ENCODE measurements at places on chromosomes 16 and 17.

DNA sequence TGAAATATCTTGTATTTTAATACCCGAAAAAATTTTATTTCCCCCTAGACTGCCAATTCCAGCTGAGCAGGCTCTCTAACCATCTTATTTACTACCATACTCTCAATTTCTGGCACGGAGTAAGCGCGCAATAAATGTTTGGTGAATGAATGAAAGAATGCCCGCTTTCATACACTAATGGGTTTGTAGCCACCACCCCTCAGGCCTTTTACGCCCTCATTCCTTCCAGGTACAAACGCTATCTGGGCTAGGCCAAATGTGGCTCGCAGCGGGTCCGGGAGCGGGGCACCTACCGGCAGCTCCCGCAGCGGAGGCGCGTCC lies 536 bp upstream of the PLD2 start:
- DNase-seq: no peak

DNA sequence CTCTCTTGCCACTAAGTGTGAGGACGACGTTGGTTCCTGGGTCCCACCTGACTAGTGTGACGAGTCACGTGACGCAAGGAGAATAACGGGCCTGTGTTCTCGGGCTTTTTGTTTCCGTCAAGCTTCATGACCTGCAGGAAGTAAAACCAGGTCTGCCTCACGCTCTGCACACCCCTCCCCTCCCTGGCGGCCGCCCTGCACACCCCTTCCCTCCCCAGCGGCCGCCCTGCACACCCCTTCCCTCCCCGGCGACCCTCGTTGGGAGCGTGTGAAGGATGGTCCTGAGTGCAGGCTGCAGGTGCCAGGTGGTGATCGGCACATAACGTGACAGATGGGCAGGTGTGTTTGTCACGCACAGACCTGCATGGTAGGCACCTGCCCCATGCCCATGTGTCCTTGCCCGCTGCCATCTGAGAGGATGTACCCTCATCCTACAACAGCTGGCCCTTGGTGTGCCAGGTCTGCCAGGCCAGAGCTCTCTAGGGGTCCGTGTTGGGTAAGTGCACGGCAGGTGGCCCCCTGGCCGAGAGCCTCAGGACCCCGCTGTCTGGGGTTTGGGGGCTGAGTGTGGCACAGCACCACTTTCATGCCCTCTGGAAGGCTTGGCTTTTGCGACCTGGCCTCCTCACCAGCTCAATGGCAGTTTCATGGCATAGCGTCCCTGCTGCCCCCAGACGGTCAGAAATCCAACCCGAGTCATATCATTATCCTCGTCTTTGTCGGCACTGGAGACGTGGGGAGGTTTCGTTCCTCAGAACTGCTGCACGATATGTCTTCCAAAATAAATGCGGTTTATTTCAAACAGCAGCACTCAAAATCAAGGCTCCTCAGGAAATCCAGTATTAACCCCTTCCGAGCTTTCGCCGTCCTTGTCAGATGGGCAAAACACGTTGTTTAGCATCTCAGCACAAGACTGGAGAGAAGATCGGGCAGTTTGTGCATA lies 191.8 kb upstream of the CHMP6 start:
- DNase-seq: no peak

DNA sequence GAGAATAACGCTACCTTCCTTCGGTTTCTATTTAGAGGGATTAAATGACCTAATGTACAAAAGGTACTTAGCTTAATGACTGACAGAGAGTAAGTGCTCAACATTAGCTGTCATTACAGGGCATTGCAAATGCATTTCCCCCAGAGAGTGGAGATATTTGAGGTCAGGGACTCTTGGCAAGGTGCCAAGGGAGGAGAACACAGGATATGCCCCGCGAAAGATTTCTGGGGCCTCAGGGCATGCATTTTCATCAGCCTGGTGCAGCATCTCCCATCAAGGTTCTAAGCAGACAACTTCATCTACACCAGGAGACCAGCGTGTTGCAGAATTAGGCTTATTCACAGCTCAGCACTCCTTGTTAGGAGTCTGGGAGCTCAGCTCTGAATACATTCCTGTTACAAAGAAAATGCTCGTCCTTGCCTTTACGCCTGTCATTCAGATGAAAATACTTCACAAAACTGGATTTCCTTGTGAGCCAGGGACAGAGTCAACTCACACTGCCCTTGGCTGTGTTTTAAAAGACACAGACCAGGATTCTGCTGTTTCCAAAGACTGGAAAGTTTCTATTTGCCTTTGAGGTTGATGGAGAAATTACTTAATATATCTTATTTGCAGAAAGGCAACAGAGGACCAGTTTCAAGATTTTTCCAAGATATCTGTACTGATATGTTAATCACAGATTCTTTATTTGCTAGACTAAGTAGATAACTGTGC lies 108.2 kb downstream of the VAT1L start:
- no peak for DNase-seq

GRCh38 chr16:53950677-53951076 lies 246.7 kb downstream of the FTO start:
- DNase-seq: no peak

- DNase-seq: no peak
Measured at GRCh38 chr17:21169496-21169895, 42.7 kb downstream of the DHRS7B start.

GRCh38 chr16:86087896-86088230 lies 188.9 kb downstream of the IRF8 start:
- DNase-seq: no peak

- no peak for DNase-seq
Measured at GRCh38 chr16:88045820-88046303, 94.6 kb downstream of the BANP start.

GRCh38 chr17:60902399-60902798 lies 224.7 kb downstream of the BCAS3 start:
- no peak for DNase-seq

DNA sequence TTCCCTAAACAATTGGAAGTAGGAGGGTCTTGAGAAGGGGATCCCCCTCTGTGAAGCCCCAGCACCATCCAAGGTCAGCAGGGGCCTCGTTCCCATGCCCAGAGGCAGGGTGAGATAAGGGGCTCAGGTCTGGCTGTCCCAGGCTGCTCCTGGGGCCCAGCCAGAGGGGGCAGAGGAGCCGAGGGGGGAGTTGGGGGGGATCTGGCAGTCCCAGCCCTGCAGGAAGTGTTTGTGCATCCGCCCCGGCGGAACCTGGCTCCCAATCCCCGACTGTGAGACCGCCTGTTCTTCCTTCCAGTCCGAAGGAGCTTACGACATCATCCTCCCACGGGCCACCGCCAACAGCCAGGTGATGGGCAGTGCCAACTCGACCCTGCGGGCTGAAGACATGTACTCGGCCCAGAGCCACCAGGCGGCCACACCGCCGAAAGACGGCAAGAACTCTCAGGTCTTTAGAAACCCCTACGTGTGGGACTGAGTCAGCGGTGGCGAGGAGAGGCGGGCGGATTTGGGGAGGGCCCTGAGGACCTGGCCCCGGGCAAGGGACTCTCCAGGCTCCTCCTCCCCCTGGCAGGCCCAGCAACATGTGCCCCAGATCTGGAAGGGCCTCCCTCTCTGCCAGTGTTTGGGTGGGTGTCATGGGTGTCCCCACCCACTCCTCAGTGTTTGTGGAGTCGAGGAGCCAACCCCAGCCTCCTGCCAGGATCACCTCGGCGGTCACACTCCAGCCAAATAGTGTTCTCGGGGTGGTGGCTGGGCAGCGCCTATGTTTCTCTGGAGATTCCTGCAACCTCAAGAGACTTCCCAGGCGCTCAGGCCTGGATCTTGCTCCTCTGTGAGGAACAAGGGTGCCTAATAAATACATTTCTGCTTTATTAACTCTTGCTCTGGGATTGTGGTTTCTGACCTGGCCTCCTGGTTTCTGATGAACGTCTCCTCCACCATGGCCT lies 14.9 kb downstream of the GPRC5C start:
- DNase-seq: no peak

DNA sequence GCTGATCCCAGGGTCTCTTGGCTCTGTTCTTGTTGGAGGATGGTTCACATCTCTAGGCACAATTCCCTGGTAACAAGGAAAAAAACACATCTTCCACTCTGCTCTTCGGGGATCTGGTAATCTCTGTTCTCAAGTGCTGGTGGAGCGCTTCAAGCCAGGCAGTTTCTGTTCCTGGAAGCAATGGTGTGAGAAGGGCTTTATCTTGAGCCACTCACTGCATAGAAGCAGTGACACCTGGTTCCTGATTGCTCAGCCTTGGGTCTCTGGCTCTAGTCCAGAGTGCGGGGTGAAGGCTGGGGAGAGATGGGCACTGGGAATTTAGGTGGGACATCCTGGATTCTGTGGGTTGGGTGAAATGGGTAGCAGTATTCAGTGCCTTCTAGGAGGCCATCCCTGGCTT lies 14.1 kb downstream of the AKAP1 start:
- no peak for DNase-seq

DNA sequence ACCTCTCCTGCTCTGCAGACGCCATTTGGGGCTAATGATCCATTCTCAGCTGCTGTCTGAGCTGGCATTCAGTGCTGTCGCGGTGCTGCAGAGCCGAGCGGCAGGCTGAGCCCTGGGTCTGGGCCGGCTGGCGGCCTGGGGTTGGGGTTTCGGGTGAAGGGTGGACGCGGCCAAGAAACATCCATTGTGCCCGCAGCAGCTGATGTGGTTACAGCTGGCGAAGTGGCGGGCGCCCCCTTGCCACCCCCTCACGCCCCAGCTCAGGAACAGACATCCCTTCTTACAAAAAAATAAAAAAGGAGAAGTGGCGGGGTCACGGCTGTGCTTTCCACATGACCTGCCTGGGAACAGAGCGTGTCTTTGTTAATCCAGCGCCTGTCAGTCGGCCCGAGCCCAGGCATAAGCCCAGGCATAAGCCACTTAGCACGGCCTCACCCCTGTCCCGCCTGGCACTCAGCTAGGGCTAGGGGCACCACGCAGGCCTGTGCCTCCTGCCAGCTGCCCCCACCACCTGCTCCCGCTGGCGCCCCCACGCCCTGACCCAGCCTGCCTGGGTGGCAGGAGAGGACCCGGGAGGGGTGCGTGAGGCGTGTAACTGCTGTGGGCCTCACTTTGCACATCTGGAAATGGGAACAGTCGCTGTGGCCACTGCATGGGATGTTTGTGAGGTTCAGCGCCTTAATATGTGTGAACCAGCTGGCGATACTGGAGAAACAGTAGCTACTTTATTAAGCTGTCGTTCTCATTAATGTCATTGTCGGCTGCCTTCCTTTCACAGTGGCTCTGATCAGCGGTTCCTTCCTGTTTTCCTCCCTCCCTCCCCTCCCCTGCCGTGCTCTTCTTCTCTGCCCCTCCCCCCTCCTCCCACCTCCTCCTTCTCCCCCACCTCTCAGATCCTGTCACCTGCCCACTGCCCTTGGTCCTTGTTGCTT lies 197.7 kb upstream of the CIBAR2 start:
- DNase-seq: no peak

GRCh38 chr17:28999206-28999605 lies 6.6 kb downstream of the SEZ6 start:
- DNase-seq: no peak

DNA sequence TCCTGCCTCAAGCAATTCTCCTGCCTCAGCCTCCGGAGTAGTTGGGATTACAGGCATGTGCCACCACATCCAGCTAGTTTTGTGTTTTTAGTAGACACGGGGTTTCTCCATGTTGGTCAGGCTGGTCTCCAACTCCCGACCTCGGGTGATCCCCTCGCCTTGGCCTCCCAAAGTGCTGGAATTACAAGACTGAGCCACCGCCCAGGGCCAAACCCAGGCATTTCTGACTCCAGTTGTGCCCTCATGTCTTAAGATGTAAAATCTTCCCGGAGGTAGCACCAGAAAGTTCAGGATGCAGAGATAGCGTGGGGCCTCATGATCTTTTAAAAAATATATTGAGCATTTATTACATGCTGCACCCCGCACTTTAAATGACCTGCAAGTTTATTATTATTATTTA lies 12.8 kb upstream of the SMG1 start:
- no peak for DNase-seq

- DNase-seq: no peak
Measured at GRCh38 chr17:77909236-77909635, 49.3 kb upstream of the TNRC6C start.

- peak; percentile 83 for DNase-seq
Measured at GRCh38 chr17:48456589-48456988, 26.6 kb upstream of the SKAP1 start.

- no peak for DNase-seq
Measured at GRCh38 chr16:70723740-70724145, 37.9 kb upstream of the MTSS2 start.

- no peak for DNase-seq
Measured at GRCh38 chr16:8293413-8293812, 296.9 kb downstream of the TMEM114 start.

DNA sequence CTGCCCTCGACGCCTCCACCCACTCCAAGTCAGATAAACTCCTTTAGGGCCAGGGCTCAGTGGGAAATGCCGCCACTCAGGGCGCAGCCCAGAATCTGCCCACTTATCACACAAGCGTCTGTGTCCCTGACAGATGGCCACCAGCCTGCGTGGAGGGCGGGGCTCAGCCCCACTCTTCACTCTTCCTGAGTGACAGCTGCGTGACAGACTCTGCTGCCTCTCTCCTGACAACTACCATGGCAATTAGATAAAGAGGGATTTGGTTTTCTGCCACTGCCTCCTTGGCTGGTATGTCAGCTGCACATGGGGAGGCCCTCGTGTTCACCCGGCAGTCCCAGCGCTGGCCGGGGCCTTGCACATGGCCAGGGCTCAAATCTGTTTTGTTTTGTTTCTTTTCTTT lies 96.2 kb downstream of the RTN4RL1 start:
- no peak for DNase-seq

DNA sequence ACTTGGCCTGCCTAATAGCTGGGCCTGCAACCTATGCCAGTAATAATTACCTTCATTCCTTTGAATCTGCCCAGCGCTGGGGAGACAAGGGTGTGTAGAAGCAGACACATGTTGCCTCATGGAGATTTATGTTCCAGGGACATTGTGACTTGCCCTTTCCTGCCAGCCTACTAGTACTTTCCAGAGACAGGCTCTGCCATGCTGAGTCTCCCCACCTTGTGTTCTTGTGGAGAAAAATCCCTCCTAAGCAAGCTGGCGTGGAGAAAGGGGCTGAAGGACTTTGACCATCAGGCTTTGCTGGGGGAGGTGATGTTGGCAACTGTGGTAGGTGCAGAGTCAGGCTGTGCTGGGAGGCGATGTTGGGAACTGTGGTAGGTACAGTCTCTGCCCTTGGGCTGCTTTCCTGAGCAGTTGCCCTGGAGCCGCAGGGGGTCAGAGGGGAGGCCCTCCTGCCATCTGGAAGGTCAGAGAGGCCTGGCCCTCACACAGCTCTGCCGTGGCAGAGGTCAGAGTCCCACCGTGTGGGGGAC lies 4.0 kb downstream of the KSR1 start:
- DNase-seq: no peak

GRCh38 chr16:75106351-75107274 lies 10.0 kb downstream of the LDHD start:
- DNase-seq: no peak

GRCh38 chr17:57953219-57953618 lies 2.0 kb downstream of the CUEDC1 start:
- no peak for DNase-seq

- DNase-seq: no peak
Measured at GRCh38 chr17:45270828-45271418, 9.0 kb upstream of the SPATA32 start.

Measured in HCT116 (cell line).